Cardiac septum (tissue), 1 donor: ENCODE measurements at places on chromosomes 16 and 17. TPM values are rescaled to one million over a fixed set of nuclear protein-coding genes. Genes with fewer than 3 reads are reported as not detected.

GRCh38 chr17:68594552-68594951 is 6.6 kb downstream of the FAM20A start:
- no peak for DNase-seq

DNA sequence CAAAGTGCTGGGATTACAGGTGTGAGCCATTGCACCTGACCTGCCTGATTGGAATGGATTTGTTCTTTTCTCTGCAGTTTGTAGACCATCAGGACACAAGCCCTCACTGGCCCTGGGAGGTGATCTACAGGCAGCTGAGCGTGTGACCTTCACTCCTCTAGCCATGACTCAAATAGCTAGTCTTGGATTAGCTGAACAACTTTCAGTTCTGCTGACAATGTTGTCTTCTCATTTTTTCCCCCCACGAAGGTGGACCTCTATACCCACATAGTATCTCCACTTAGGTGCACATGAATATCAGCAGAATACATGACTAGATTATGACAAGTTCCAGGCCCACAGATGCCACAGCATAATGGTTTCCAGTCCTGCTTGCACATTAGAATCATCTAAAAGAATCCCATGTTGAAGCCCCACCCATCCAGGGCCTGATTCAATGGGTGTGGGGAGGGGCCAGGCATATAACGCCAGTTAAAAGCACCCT is 36.8 kb downstream of the HS3ST3B1 start:
- DNase-seq: peak; percentile 31

DNA sequence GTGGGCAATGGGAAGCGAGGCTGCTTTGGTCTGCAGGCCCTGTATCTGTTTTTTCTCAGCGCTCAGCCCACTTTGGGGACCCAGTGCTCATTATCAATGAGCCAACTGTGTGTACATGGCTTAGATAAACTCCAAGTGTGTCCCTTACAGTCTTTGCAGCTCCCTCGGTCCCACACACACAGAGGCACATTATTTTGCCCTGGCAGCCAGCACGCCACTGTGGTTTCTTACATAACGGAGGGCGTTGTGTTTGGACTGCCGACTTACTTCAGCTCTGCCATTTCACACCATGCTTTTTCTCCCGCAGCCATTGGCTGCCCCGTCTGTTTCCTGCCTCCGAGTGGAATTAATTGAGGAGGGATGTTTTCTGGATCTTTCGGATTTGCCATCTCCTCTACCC is 56.5 kb upstream of the CLEC18A start:
- no peak for DNase-seq

DNA sequence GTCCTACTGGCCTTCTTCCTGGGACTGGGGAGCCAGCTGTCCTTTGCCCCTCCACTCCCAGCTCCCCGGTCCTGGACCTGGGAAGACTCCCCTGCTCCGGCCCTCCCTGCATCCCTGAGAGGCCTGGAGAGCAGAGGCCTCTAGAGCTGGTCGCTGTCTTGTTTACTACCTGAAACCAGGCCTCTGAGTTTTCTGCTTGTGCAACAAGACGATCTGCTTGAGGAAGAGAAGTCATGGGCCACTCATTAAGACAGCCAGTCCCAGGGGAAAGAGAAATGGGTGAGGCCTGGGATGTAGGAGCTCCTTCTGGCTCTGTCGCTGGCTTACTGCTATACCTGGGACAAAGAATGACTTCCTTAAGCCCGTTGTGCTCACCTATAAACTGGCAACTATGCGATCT is 29.8 kb upstream of the GPRC5C start:
- DNase-seq: no peak

Gene EVI2A
- total RNA-seq: 2.2 TPM

Gene HYDIN
- 2.6 TPM for total RNA-seq
